ENCODE measurements at places on chromosomes 11 and 22.

DNA sequence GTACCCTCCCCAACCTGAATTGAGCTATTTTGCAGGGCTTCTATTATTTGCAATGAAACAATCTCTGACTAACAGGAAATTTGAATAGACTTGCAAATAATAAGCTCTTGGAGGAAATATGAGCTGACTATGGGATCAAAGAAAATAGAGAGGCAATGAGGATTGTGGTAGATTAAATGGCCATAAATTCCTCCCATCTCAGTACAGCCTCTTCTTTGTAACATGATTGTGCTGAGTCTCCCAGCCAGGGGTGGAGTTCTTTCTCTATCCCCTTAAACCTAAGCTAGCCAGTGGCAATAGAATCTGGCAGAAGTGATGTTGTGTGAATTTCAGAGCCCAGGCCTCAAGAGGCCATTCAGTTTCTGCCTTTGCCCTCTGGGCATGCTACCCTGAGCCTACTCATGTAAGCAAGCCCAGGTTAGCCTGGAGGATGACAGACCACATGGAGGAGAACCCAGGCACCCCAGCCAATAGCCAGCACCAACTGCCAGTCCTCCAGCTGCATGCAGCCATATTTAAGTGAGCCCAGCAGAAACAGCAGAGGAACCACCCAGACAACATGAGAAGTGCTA is 86.8 kb upstream of the TP53I11 start:
- no peak for DNase-seq

GRCh38 chr22:23149743-23150238 is 4.5 kb downstream of the RAB36 start:
- no peak for DNase-seq

- no peak for DNase-seq
These were observed 54.1 kb upstream of the SOX6 start for GRCh38 chr11:16410479-16410878.

GRCh38 chr11:17608821-17609220 is 61.8 kb downstream of the OTOG start:
- no peak for DNase-seq

DNA sequence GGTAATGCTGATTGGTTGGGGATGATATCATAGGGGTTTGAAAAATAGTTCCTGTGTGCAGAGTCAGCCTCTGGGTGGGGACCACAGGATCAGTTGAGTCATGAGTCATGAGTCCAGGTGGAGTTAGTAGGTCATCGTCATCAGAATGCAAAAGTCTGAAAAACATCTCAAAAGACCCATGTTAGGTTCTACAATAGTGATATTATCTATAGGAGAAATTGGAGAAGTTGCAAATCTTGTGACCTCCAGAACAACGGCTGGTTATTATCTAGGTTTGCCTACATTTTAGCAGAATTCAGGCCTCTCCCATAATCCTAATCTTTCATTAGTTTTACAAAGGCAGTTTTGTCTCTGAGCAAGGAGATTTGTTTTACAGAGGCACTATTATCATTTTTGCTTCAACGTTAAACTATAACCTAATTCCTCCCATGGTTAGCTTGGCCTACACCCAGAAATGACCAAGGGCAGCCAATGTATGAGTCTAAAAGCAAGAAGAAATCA is 38.9 kb downstream of the MS4A2 start:
- no peak for DNase-seq

Measured in stimulated activated CD4-positive, alpha-beta T cell treated with anti-CD3 and anti-CD28 coated beads, Interleukin-1b, Interleukin-23, amount 100 ng/mL, for 48 hours (primary cell).